ENCODE measurements at places on chromosomes 12 and 14.

DNA sequence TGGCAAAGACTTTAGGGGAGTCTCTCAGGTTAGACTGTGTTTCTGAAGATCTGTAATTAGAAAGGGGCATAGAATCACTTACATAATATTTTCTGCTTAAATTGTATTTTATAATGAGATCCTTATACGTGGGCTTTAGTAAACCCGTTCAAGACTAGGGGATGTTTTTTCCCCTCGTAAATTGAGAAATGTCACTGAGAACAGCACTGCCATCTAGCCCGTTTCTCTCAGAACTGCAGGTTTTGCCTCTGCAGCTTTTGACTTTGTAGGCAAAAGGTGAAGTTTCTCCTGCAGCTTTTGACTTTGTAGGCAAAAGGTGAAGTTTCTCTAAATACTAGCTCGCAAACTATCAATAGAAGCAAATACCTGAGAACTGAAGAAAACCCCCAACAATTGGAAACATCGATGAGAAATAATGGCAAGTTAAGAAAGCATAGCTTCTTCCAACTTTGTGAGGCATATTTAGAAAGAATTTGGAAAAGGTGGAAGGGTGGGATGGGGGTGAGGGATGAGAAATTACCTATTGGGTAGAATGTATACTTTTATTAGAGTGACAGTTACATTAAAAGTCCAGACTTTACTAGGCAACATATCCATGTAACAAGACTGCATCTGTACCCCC lies 9.9 kb upstream of the ASPG start:
- DNase-seq = peak; percentile 31

DNA sequence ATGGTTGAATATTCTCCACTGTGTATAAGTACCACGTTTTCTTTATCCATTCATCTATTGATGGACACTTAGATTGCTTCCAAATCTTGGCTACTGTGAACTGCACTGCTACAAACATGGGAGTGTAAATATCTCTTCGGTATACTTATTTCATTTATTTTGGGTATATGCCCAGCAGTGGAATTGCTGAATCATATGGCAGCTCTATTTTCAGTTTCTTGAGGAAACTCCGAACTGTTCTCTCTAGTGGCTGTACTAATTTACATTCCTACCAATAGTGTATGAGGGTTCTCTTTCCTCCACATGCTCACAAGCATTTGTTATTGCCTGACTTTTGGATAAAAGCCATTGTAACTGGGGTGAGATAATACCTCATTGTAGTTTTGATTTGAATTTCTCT lies 623.1 kb upstream of the LRFN5 start:
- DNase-seq = no peak

GRCh38 chr12:116133149-116133548 lies 144.3 kb downstream of the MED13L start:
- no peak for DNase-seq

- no peak for DNase-seq
Measured at GRCh38 chr14:39182770-39183684, 8.0 kb downstream of the PNN start.

DNA sequence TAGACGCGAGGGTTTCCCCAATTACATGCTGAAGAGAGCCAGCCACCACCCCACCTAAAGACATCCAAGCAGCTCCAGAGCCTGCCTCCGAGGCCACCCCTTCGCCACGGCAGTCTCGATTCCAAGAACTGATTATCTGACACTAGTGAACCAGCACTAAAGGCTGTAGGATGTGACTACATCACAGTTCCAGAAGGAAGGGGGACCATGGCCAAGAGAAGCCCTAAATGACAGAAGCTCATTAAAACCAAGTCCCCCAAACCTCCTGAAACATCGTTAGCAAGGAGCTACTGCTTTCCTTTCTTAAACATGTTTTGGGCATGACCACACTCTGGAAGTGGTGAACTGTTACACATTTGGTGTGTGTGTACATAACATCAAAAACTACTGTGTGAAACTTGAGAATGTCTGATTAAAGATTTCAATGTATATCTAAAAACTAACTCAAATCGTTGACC lies 88.2 kb downstream of the DUSP16 start:
- DNase-seq = no peak

GRCh38 chr12:49920241-49920914 lies 16.7 kb upstream of the FAIM2 start:
- DNase-seq = no peak

- no peak for DNase-seq
Measured at GRCh38 chr14:100110816-100111215, 45.6 kb downstream of the EVL start.

DNA sequence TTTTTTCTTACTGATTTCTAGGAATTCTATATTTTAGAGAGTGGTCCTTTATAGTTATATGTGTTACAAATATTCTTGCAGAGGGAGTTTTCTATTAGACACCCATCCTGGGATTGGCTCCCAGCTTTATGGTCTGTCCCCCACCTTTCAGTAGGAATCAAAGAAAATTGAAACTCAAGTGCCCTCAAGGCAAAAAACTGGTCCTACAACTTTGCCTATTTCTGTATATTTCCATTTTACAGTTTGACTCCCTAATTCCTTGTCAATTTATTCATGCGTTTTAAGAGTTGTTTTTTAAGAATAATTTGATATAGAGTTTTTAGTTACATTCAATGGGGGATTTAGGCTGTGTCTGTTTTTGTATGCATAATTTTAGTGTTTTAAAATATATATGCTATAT lies 208.9 kb downstream of the SYNE2 start:
- DNase-seq = no peak

- no peak for DNase-seq
Measured at GRCh38 chr14:31283153-31283552, 75.6 kb upstream of the HECTD1 start.

GRCh38 chr12:115341442-115341841 lies 657.5 kb upstream of the TBX3 start:
- DNase-seq = no peak

DNA sequence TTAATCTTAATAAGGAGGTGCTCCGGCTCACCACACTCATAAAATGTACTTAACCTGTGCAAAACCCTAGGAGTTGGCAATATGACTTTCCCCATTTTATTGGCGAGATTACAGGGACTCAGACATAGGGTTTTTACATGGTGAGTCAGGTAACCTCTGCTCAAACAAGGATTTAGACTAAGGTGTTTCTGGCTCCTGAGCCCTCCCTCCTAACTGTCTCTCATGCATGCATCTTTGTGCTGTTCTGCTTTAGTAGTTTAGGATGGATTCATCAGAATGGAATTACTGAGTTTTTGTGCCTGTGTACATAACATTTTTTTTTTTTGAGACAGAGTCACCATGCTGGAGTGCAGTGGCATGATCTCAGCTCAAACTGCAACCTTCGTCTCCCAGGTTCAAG lies 993.3 kb upstream of the TMEM132C start:
- DNase-seq = no peak

DNA sequence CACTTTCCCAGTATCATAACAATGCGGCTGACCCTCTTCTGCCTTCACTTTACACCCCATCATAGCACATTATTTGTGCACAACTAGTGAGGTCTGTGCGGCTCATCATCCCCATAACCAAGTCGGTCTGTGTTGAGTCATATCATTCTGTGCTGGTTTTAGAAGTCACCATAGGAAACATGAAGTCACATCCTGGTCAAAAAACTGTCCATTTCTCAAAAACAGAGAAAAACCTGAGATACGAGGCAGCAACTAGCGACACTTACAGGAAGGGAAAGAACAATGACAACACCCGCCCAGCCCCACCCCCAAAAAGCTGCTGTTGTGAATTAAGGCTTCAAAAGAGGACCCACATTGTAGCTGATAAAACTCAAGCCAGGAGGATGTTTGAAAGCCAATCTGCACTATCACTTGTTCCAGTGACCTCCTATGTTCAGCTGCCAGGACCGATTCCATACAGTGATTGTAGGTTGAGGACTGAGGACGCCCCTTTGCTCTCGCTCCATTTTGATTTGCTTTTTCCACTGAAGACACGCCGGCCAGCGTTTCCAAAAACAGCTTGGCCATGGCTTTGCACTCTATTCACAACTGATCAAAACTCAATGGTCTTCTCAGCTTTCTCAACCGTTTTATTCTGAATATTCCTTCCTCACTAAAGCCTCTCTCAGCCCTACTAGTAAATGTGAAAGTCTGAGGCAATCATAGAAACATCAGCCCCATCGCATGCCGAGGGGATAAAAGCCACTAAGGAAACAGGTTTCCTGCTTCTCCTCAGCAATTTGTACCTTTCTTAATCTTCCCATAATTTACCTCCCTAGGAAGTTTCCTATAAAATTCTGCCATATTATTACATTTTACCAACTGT lies 87.5 kb downstream of the DUSP16 start:
- DNase-seq = no peak

DNA sequence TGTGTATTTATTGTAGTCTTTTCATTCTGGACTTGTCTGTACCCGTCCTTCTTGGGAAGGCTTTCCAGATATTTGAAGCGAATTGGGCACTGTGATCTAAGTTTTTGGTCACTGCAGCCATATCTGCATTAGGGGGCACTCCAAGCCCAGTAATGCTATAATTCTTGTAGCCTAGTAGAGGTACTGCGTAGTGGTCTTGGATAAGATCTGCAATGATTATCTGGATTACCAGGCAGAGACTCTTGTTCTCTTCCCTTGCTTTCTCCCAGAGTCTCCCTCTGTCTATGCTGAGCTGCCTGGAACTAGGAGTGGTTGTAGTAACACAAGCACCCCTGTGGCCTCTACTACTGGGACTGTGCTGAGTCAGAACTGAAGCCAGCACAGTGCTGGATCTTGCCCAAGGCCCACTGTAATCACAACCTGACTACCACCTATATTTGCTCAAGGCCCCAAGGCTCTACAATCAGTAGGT lies 30.0 kb downstream of the SLC38A2 start:
- DNase-seq = peak; percentile 48

- DNase-seq = peak; percentile 57
Measured at GRCh38 chr12:108967869-108968540, 52.9 kb downstream of the SVOP start.

- no peak for DNase-seq
Measured at GRCh38 chr14:76426161-76426696, 50.3 kb downstream of the ESRRB start.

GRCh38 chr14:64117671-64118402 lies 176.3 kb downstream of the ESR2 start:
- no peak for DNase-seq

GRCh38 chr14:104479901-104480300 lies 99.7 kb upstream of the C14orf180 start:
- DNase-seq = no peak
